CD4-positive, alpha-beta T cell treated with Interleukin-6 at 100 ng/mL for 8 hours (primary cell): ENCODE measurements at places on chromosomes 16 and 17.

GRCh38 chr17:19812407-19812806 lies 55.3 kb downstream of the ULK2 start:
- peak; percentile 23 for DNase-seq

DNA sequence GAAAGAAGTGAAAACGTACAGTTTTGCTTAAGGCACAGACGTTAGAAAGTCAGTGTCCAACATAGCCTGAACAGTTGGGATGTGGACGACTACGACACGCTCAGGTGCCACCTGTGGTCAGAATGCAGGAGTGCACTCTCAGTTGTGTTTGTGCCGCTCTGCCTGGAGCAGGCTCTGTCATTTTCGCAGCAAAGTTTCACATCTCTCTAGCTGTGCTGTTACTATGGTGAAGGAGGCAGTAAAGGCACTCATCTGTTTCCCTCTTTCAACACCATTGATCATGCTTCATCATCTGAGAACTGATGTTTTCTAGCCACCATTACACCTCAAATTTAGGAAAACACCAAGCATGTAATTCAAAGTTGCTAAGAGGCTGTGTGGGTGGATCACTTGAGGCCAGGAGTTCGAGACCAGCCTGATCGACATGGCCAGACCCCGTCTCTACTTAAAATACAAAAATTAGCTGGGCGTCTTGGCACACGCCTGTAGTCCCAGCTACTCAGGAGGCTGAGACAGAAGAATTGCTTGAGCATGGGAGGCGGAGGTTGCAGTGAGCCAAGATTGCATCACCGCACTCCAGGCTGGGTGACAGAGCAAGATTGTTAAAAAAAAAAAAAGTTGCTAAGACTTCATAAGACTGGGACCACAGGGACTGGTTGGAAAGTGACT lies 44.9 kb upstream of the DNAJA2 start:
- peak; percentile 36 for DNase-seq

- DNase-seq, result no peak
These were observed 39.6 kb downstream of the HLF start for GRCh38 chr17:55304171-55304859.

GRCh38 chr17:34406226-34406625 lies 43.2 kb upstream of the CCL1 start:
- no peak for DNase-seq

- no peak for DNase-seq
These were observed 12.0 kb downstream of the ARHGEF15 start for GRCh38 chr17:8322061-8322460.

DNA sequence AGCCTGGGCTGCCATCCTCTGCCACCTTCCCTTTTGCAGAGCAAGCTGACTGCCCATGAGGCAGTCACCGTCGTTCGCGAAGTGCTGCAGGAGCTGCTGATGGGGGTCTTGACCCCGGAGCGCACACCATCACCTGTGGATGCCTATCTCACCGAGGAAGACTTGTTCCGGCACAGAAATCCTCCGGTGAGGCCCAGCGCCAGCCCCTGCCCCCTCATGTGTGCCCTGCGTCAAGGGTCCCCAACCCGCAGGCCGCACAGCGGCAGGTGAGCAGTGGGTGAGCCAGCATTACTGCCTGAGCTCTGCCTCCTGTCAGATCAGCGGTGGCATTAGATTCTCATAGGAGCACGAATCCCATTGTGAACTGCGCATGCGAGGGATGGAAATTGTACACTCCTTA lies 7.7 kb upstream of the EPN3 start:
- no peak for DNase-seq

DNA sequence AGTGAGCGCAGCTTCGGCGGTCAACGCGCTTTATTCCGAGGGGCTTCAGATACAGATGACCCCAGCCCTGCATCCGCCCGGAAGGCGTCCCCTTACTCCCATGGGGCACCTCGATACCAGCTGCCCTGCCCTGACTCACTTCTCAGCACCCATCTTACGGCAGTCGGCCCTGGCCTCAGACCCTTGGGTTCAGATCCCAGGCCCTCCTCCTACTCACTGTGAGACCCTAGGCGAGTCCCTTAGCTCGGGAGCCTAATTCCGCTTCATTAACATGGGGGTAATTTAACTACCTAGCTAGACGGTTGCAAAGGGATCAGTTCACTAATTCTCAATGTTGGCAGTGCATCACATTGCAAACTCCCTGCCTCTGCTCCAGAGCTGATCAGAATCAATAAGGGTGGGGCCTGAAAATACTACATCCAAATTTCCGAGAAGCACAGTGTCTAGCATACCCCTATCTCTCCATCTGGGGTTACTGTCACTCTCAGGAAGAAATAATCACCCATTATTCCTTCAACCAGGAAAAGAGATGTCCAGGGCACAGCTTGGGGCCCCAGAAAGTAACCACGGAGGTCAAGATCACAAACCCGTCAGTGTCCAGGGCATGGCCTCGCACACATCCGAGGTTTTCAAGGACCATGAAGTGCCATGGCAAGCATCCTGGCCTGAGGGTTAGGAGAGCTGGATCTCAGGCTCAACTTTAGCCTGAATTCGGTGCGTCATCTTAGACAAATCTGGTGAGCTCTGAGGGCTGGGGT lies 415 bp upstream of the FLOT2 start:
- DNase-seq, result peak; percentile 26

DNA sequence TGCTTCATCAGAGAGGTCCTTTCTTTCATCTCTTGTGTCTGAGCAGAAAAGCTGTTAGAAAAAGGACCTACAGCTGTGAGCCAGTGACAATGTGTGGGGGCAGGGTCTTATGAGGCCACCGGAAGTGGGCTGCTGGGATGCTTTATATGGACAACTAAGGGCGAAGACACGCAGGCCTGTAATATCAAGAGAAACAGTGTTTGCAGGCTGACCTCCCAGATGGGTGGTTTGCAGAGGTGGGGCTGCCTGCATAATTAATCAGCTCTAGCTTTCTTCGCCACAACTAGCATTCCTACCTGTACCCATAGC lies 30.4 kb upstream of the SALL1 start:
- no peak for DNase-seq

GRCh38 chr17:71502443-71502842 lies 618.4 kb upstream of the SOX9 start:
- no peak for DNase-seq

GRCh38 chr16:74076568-74076967 lies 220.0 kb upstream of the PSMD7 start:
- DNase-seq, result no peak
